ENCODE measurements at places on chromosomes 13 and 19.

DNA sequence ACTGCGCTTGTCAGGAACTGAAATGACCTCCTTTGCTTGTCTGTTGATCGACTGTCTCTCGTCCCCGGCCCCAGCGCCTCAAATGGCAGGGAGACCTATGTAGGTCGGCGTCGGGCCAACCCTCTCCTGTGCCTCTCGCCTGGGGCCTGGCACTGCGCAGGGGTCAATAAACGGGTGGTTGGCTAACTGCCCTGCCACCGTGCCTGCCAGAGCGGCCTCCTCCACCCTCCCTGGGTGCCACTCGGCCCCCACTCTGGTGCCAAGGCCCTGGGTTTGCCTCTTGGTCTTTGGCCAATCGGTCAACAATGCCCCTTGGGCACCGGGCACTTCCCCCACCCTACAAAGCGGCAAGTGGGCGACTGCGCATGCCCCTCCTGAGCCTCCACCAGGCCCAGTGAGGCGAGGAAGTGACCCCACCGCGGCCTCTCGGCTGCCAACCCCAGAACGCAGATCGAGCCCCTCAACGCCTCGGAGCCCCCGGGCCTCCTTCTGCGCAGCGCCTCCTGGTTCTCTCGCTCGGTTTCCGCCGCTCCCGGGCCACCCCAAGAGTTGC is 1.1 kb downstream of the KEAP1 start:
- DNase-seq: no peak

DNA sequence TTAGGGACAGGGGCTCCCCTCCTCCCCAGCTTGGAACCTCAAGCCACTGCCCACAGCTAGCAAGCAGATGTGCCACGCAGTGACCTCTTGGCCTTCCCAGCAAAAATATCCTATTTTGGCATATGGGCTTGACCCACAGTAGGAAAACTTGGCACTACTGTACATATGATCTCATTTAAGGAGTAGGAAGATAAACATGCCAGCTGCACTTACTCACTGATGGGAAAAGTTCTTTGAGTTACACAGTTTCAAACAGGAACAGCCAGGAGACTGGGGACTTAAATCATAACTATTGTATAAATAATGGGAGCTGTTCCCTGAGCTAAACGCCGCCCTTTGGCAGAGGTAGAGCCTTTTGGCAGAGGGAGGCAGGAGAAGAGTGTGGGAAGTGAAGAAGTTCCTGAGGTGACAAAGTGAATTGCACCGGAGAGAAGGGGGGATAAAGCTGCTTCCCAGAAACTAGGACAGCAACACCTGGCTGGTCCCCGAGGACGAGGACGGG is 6.1 kb downstream of the SACS start:
- DNase-seq: no peak

DNA sequence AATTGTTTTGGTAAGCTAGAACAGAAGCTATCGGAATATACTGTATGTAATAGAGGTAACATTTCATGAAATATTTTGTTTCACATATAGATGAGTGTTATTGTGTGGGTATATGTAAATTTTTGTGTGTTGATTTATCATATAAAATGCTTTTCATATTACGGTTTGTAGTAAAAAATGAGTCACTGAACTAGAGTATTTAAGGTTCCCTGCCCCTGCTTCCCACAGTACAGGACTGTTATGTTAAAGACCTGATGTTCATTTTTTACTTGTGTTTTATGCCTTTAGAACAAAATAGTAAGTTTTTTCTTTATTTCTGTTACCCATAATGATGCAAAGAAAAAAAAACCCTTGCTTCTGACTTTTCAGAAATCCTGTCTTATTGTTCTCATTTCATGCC is 243.4 kb downstream of the ENOX1 start:
- no peak for DNase-seq

DNA sequence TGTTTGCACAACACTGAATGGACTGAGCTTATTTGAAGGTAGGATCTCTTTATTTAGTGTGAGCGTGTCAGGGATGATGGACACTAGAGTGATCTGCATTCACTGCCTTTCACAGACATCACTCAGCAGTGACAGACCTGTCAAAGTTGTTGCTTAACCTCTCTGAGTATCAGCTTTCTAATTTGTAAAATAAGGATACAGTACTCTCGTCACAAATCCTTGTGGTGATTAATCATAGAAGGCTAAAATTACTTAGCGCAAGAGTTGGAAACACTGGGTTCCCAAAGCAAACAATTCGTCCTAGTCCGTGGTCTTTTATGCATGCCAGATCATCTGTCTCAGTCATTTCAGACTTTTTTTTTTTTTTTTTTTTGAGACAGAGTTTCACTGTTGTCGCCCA is 16.6 kb downstream of the CARD8 start:
- DNase-seq: no peak

GRCh38 chr19:14402332-14403144 is 16.6 kb downstream of the DDX39A start:
- no peak for DNase-seq
